ENCODE measurements at places on chromosomes 16 and 17.

GRCh38 chr16:56344518-56345405 lies 80.6 kb downstream of the AMFR start:
- no peak for DNase-seq

DNA sequence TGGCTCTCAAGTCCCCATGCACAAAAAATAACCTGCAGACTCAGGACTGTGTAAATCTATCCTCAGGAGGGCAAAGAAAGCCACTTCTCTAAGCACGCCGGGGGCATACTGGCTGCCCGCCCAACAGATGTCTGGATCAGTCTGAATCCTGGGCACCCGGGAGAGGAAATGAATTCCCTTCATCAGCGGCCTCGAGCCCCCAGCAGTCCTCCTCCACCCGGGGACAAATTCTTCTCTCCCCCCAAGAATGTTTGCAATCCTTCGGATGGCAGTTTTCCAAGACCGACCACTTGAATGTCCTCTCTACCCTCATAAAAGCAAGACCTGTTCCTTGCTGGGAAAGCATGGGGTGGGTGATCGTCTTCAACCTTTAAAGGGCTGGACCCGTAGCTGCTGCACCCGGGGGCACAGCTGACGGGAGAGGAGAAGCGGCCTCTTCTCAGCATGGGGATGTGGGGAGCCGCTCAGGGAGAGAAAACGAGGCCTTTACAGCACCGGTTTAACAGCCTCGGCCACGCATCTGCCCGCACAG lies 9.4 kb upstream of the MAP2K3 start:
- DNase-seq, result no peak

GRCh38 chr17:81267390-81268067 lies 27.6 kb downstream of the SLC38A10 start:
- no peak for DNase-seq

GRCh38 chr16:27321013-27321915 lies 7.5 kb downstream of the IL4R start:
- DNase-seq, result no peak

All from stimulated activated CD4-positive, alpha-beta T cell treated with anti-CD3 and anti-CD28 coated beads, Interleukin-4, amount 100 ng/mL, for 4 hours (primary cell).